ENCODE measurements at places on chromosomes 5 and 9.

- no peak for DNase-seq
Measured at GRCh38 chr9:26261503-26262330, 583.5 kb upstream of the TUSC1 start.

- no peak for DNase-seq
Measured at GRCh38 chr9:95666096-95666784, 149.5 kb upstream of the PTCH1 start.

DNA sequence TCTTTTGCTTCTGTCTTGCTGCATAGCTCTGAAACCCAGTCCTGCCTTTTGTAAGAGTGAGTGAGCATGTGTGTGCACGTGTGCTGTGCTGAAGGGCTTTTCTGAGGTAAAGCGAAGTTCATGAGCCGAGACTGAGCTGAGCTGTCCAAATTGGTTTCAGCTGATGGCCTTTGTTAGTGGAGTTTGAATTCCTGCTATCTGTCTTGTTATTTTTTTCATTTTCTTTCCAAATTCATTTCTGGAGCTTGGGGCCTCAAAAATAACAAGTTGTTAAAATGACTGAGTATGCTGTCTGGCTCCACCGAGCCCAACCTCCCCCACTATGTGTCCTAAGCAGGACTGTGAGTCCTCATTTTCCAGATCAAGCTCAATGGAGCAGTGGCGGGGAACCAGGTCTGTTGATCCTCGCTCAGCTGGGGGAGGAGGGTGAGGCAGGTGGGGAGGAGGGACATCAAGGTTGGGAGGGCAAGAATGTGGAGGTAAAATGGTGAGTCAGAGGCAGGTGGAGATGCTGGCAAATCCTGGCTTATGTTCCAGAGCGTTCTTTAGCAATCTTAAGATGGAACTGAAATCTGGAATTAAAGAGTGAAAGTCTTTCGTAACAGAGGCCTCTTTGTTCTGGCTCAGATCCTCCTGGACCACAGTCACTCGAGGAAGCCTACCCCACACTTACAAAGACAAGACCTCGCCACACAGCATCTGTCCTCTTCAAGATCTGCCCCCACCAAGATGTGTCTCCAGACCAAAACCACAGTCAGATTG is 63.9 kb downstream of the SREK1 start:
- no peak for DNase-seq

GRCh38 chr9:131707733-131708157 is 32.1 kb downstream of the RAPGEF1 start:
- DNase-seq: no peak

DNA sequence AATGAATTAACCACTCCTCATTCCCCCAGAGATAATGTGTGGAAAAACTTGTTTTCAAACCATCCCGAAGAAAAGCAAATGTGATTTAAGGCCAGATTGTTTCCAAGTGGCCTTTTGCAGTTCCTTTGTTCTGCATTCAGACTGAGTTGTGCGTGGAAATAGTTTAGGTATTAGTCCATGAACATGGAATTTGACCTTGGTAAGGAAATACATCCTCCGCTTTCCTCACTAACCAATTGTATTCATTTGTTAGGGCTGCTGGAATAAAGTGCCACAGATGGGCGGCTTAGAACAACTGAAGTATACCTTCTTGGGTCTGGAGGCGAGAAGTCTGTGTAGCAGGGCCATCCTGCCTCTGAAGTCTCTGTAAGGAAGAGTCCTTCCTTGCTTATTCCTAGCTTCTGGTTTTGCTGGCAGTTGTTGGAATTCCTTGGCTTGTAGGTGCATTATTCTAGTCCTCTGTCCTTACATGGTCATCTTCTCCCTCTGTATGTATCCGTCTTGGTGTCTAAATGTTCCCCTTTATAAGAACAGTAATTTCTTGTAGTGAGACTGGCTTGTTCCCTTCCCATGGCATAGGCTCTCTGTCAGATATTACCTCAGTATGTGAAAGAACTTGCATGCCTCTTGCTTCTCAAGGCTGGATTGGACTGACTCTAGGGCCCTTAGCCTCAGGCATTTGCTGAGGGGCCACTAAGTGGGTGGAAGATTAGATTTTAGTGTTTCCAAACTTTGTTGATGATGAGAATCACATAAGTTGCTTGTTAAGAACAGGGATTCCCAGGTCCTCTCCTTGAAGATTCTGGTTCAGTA is 53.9 kb downstream of the RAI14 start:
- no peak for DNase-seq

Measured in stimulated activated effector memory CD8-positive, alpha-beta T cell treated with anti-CD3 and anti-CD28 coated beads, Interleukin-12 subunit alpha, Interleukin-12 subunit beta, amount 100 ng/mL, for 72 hours (primary cell).